ENCODE measurements at places on chromosomes 1 and 21.

GRCh38 chr1:26239936-26240335 is 5.9 kb downstream of the CEP85 start:
- DNase-seq: no peak

DNA sequence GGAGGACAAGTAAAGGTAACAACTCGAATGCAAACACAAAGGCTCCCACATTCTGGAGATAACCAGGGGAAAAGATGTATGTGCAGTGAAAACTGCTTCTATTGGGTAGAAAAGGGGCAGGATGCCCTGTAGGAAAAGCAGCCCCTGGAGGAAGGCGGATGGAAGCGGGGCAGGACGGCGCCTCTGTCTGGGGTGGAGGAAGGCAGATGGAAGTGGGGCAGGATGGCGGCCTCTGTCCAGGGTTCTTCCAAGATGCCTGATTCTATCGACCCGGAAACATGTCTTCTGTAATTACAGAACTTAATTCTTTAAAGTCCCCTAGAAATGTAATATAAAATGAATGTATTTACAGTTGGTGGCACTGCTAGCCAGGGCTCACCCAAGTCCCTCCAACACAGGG is 24.0 kb upstream of the LRRC47 start:
- DNase-seq: no peak

GRCh38 chr1:76425201-76426145 is 350.9 kb downstream of the ST6GALNAC3 start:
- peak; percentile 28 for DNase-seq

DNA sequence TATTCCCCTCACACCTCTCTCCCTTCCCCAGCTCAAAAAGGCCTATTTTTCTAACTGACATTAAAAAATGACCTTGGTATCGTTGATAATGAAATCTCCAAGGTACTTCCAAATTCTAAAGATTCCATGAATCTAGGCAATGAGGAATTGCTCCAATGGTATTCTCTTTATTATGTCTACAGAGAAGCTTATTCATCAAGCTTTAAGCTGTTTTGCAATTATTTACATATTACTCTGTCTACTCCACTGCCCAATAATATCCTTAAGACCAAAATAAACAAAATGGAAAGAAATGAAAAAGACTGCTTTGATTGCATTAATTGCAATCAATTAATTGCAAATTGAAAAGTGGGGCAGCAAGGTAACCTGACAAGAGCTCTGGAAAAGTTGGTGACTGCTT is 7.9 kb downstream of the PLPP3 start:
- no peak for DNase-seq

GRCh38 chr1:74775735-74776134 is 42.8 kb downstream of the TYW3 start:
- no peak for DNase-seq

DNA sequence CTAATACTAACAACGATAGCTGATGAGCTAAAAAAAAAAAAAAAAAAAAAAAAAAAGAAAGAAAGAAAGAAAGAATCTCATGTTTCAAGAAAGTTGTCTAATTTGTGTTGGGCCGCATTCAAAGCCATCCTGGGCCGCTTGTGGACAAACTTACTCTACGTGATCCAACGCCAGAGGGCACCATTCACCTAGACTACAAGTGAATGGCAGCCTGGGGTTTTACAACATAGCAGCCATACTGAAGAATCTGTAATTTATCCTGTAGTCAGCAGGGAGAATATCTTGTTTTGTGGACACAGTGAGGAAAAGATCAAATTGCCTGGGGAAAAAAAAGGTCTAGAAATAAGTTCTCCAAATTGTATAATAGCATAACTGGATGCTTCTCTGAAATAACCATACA is 47.0 kb downstream of the CYP2J2 start:
- peak; percentile 53 for DNase-seq

DNA sequence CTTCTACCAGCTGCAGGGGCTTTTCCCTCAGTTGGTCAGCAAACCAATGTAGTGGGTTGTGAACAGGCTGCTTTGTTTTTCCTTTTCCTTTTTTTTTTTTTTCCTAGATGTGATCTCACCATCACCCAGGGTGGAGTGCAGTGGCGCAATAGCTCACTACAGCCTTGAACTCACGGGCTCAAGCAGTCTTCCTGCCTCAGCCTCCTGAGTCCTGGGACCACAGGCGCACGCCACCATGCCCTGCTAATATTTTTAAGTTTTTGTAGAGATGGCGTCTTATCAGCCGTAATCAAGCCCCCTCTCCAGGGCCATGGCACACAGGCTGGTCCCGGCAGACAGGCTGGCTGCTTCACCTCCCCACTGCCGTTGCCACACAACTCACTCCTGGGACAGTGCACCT is 3.4 kb upstream of the TRIM11 start:
- peak; percentile 44 for DNase-seq

DNA sequence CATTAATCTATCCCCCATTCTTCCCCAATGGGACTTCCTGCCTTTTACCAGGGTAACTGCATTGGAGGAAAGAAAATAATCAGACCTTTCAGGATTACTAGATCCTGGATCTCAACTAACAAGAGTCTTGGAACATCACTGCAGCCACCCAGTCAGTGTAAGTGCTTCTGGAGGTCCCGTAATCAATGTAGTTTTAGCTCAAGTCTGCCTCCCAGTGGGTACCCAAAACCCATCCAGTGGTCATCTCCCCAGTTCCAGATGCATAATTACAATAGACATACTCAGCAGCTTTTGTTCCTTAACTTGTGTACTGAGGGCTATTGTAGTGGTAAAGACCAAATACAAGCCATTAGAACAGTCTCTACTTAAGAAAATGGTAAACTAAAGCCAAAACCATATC is 319.1 kb downstream of the GPATCH2 start:
- no peak for DNase-seq

GRCh38 chr1:9292361-9293240 is at the start of gene SPSB1:
Gene SPSB1 (plus strand): TSS chr1:9292894. CDS start chr1:9355892, 62,998 bp downstream.
- peak; percentile 93 for DNase-seq

DNA sequence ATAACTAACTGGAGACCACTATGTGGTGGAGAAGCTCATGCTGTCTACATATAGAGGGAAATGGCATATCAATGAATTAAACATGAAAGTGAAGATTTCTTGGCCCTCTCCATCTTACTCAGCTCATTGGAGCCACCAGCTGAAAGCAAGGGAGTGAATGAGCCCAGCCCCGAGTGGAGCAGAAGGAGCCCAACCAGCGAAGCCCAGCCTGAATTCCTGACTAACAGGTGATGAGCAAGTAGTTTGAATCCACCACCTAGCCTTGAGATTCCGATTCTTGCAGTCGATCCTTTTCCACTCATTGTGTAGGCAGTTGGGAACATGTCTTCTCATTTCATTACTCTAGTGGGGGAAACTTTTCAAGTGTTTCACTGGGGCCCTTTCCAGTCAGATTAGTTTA is 18.6 kb upstream of the ST6GALNAC3 start:
- no peak for DNase-seq

- DNase-seq: peak; percentile 27
Measured at GRCh38 chr1:54356680-54357147, 49.5 kb downstream of the SSBP3 start.

DNA sequence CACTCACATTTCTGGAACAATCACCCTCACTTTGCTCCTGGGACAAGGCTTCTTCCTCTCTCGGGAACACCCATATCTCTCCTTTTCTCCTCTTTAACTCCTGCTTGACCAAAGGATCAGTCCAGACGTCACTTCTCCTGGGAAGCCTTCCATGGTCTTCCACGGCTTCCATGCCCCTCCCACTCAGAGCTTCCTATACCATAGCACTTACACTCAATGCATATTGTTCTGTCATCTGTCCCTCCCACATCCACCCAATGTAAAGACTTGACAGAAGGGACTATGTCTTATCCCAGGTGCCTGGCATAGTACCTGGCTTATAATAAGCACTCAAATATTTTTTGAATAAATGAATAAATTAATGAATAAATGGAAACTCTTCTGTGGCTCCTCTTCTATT is 28.2 kb downstream of the CD34 start:
- DNase-seq: no peak

GRCh38 chr1:206495493-206496046 is 11.8 kb upstream of the RASSF5 start:
- DNase-seq: peak; percentile 89

- no peak for DNase-seq
Measured at GRCh38 chr1:117017062-117017461, 15.5 kb downstream of the CD101 start.

DNA sequence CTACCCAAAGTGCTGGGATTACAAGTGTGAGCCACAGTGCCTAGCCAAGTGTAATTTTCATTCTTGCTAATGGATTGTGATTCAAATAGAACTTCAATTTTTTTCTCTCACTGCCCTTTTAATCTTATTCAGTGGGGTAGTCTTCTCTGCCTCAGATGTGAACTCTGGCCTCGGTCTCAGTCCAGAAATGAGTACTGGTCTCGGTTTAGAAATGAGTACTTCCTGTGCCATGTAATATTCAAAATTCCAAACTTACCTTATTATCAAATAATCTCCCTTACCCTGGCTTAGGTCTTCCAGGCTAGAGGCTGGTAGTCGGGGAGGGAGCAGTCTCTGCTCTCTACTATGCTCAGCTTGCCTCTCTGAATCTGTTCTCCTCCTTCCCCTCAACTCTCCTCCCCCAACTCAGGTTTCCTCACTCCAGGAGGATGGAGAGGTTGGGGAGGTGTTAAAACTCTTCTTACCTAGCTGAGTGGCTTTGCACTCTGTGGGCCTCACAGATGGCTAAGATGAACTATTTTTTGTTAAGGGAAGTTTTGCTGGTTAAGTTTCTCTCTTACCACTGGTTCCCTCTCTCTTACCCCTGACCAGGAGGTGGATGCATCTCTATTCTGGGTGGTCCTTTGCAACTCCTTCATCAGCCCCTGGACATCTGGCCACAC is 4.8 kb upstream of the SLAMF9 start:
- DNase-seq: no peak

GRCh38 chr1:182670032-182670749 is 14.2 kb downstream of the RGS8 start:
- DNase-seq: no peak

- DNase-seq: no peak
Measured at GRCh38 chr1:246526915-246527314, 19.8 kb upstream of the SMYD3 start.

DNA sequence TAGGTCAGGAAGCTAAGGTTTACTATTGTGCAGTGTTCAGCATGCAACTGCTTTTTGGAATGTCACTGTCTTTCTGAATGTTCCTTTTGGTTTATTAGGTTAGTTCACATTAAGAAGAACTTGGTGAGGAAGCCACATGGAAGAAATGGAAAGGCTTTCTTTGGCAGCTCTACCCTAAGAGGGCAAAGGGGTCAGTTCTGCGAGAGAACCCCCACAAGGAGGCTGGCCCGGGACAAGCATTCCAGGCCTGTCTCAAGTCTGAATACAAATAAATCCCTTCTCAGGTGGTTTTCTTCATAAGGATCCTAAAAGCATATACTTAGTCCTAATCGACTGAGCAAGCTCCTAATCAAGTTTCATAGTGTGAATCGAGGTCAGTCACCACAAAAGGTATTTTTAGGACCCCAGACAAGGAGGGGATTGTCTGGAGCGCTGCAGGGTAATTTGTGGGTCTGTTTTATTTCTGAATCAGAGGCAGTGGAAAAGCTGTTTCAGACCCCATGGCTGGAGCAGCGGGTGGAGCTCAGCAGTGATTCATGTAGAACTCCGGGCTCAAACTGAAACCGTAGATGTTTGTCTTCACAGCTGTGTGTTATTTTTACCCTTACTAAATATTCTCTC is 63.3 kb downstream of the ERG start:
- DNase-seq: no peak

DNA sequence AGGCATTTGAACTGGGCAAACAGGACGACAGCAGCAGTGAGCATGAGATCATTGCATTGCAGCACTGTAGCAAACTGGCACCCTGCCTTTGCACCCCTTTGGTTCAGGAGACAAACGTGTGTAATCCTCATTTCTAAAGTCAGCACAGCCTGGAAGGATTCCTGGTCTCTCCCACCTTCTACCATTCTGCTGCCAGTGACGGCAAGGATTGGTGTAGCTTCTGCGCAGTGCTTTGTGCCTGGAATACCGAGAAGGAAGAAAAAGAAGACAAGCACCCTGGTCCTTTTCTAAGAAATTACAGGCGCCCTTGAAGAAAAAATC is 805.3 kb downstream of the USP25 start:
- no peak for DNase-seq

GRCh38 chr21:39616211-39616772 is 3.6 kb downstream of the B3GALT5 start:
- no peak for DNase-seq

DNA sequence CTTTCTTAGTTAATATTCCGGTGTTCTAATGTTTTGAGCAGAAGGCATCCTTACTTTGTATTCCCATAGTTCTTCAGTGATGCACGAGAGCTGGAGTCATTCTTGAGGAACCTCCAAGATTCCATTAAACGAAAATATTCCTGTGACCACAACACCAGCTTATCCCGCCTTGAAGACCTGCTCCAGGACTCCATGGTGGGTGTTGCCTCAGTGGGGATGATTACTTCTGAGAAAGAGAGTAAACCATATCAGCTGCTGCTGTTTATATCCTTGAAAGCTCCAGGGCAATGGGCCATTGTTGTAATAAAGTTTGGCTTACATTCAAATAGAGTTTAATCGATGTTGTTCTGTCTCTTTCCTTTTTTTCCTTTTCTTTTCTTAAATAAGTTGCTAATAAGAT is 93.1 kb downstream of the MACF1 start:
- DNase-seq: no peak

DNA sequence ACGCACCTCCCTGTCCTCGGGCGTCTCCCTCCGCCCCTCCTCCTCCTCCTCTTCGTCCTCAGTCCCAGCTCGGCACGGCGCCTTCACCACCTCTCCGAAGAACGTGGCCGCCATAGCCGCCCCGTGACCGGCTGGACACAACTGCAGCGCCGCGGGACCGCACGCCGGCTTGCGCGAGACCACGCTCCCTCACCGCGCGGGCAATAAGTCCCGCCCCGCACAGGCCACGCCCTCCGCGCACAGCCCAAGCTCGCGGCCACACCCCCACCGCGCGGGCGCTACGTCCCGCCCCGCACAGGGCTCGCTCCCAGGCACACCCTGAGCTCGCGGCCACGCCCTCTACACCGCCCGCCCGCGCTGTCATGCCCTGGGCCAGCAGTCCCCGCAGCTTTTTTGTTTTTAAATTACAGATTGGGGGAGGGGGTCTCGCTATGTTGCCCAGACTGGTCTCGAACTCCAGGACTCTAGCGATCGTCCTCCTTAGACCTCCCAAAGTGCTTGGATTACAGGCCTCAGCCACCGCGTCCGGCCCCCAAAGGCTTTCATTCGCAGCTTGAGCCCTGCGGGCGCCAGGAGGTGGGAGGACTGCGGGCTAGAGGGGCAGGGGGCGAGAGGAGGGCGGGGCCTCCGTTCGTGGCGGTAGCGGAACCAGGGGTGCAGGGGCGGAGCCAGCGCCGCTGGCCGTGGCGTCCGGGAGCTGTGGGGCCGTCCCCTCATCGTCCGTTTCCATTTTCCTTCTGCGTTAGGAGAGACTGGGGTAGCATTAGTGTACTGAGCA is at the start of gene PSMG1:
TSS of gene PSMG1 (minus strand) at position 180 of the 778 bp plus-strand sequence. CDS start at position 114, 66 bp downstream.
- DNase-seq: peak; percentile 97

All from suppressor macrophage treated with lipopolysaccharide for 1 hour (primary cell).